ENCODE measurements at places on chromosomes 2 and 18.

GRCh38 chr2:160229591-160229990, 29.5 kb upstream of the ITGB6 start:
- no peak for DNase-seq

DNA sequence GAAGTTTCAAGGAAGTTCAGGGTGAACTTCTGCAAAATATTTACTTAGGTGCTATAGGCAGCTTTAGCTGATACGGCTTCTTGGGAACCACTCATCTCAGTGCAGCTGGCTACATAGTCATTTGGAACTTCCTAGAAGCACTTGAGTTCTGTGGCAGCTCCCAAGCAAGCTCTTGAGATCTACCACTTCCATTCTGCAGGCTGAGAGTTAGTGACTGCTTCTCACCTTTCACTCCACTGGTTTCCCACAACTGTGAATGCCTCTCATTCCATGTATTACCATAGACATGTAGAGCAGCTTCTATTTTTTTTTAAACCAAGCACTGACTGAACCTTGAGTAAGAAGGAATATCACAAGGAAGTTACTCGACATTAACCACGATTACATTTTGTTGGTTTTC, 994.1 kb upstream of the ACVR2A start:
- no peak for DNase-seq

DNA sequence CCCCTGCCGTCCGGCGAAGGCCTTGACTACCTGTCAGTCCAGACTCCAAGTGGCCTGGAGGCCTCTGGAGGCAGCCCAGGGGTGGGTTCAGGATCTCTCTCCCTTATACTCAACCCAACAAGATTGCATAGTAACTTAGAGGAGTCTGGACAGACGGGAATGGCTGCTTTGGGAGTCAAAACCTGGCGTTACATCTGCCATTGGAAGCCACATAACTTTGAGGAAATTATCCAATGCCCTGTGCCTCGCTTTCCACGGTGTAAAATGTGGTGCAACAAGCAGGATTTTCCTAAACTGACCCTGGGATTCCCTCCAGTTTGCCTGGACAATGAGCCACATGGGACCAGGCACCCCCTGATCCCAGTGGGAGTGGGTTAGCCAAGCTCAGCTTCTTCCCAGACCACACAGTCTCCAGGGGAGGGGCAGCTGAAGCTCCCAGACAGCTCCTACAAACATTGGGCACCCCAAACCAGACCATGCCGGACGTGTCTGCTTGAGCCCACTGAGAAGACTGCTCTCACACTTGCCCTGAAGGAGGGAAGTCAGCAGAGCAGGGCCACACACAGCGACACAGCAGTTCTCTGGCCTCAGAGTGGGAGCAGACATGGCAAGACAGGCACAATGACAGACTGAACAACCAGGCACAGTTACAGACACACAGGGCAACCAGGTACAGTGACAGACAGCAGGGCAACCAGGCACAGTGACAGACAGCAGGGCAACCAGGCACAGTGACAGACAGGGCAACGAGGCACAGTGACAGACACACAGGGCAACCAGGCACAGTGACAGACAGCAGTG, 65.6 kb upstream of the RAB6C start:
- no peak for DNase-seq

DNA sequence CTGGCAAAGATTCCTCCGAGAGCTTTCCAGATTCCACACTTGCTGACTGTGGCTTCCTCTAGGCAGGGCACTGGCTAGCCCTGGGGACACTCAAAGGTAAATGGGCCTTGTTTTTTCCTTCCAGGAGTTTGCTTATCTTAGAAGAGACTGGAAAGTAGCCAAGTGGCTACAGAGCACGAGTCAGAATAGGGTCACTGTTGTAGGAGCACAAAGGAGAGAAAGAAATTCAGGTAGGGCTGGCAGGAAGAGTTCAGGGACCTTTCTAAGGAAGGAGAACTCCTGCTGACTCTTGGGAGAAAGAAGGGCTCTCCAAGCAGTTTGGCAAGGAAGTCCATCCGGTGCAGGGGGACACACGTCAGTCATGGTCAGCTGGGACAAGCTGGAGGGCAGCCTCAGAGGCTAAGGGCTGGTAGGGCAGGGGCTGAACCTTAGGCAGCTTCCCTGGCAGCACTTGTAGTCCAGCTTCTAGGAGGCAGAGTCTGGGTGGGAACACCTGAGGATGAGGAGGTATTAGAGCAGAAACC, 39.5 kb downstream of the NIFK start:
- no peak for DNase-seq

GRCh38 chr2:149538138-149538833, 49.3 kb downstream of the MMADHC start:
- DNase-seq: no peak

GRCh38 chr2:193703411-193703810, 1508.7 kb upstream of the TMEFF2 start:
- no peak for DNase-seq

- no peak for DNase-seq
Measured at GRCh38 chr2:64748147-64748546, 94.4 kb upstream of the SERTAD2 start.

DNA sequence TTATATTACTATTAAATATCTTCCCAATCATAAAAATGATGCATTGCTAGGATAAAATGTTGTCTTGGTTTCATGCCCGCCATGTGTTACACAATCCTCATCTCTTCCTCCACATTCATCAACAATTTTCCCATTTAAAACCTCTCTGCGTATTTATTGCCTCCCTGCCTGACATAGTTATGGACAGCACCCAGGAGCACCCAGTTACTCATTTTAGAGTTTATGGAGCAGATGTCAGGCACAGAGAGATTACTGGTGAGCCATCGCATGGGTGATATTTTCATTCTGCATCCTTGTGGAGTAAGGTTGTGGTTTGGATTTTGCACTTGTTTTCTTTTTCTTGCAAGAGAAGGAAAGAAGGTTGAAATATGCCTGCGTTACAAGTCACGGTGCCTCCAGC, 116.7 kb upstream of the NPAS2 start:
- DNase-seq: no peak

DNA sequence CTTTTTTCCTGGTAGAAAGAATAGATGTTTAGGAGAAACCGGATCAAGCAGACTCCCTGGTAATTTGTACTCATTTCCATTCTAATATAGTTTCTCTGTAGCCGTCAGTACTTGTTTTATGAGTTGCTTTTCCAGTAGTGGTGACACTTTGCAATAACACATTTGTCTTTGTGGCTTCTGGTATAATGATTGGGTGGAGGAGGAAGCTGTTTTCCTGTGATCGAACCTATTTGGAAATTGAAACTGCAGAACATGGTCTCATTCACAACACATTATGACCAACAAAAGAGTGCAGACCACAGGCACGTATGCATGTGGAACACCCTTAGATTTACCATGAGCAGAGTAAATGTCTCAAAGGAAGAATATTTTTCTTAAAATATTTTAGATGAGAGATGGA, 7.6 kb upstream of the SERPINB12 start:
- no peak for DNase-seq

- no peak for DNase-seq
Measured at GRCh38 chr2:90076311-90076710, 1384.8 kb downstream of the RPIA start.

GRCh38 chr2:178450524-178450773, 526 bp downstream of the PRKRA start:
- DNase-seq: peak; percentile 68

DNA sequence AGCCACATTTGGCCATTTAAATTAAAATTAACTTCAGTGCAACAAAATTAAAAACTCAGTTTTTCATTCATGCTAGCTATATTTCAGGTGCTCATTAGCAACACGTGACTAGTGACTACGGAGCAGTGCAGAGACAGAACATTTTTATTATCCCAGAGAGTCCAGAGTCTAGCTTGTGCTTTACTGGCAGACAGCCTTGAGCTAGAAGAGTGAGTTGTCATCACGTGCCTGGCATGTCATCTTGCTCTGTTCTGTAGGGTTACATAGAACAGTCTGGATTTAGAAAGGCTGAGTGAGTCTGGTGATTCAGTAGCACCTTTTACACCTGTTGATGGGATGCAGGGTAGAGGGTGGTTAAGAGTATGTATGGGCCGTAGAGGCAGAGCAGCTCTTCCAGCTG, 136.9 kb upstream of the IL1R2 start:
- no peak for DNase-seq
